ENCODE measurements at places on chromosomes 12 and 14. TPM values are rescaled to one million over a fixed set of nuclear protein-coding genes. Genes with fewer than 3 reads are reported as not detected.
A peak's percentile ranks its signal among the peaks of the same experiment; 100 is the strongest.

Gene DEPDC4
- 1.3 TPM for total RNA-seq

Gene SLC39A5
- not detected for total RNA-seq

Gene KRT74
- total RNA-seq: not detected

Gene MRPL52
- total RNA-seq: 22.7 TPM

Gene PLXNC1
- total RNA-seq: 7.5 TPM

Gene NXPH4
- total RNA-seq: not detected

- H3K36me3 ChIP-seq: no peaks in the 10 kb centered on the region
- DNase-seq: no peak
- H3K27ac ChIP-seq: no peak overlapping the region
- H3K4me1 ChIP-seq: no peaks in the 10 kb centered on the region
- no peaks in the 10 kb centered on the region for H3K27me3 ChIP-seq
- no peak overlapping the region for H3K4me3 ChIP-seq
Observed at GRCh38 chr12:97940629-97941028, 478.0 kb downstream of the RMST start.

DNA sequence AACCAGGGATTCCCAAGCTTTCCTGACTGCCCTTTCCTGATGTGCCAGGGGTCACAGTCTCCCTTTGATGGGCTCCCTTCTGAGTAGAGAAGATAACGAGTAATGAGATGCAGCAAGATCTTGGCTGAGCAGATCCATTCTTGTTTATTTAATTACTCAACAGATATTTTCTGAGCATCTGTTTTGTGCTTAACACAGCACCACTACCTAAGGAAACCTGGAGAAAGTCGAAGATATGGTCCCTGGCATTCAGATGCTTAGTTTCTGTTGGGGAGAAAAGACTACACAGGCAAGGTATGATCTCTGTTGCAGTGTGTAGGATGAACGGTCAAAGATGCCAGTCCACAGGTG, 3.9 kb downstream of the AJUBA start:
- no peak overlapping the region for H3K4me3 ChIP-seq
- H3K36me3 ChIP-seq: no peaks in the 10 kb centered on the region
- peaks cover 5% of the 10 kb centered on the region for H3K4me1 ChIP-seq
- peaks cover 3% of the 10 kb centered on the region for H3K27me3 ChIP-seq

- no peaks in the 10 kb centered on the region for H3K4me1 ChIP-seq
- H3K36me3 ChIP-seq: no peaks in the 10 kb centered on the region
- no peak overlapping the region for H3K27ac ChIP-seq
Observed at GRCh38 chr12:129831294-129831693, 72.5 kb downstream of the TMEM132D start.

DNA sequence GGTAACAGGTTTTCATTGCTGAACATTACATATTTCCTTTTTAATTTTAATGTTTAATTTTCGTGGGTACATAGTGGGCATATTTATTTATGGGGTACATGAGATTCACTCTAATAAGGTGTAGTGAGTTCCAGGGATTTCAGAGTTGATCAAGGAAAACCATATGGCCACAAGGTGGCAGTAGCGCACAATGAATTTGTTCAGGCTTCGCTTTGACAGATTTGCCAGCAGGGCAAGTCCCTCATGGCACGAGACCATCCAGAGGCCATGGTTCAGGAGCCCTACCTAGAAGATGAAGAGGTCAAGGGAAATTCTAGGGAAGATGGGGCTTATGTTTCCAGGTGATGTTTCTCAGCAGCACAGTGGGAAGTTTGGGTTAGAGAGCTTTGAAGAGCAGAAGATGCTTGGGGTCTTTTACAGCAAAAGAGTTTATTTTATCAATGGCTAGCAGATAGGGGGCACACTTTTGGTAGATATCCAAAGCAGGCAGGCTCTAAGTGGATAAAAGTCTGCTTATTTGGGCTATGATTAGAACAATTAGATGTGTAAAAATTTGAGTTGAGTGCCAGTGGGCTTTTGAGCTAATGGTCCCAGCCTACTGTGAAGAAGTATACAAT, 1004.4 kb downstream of the AACS start:
- no peaks in the 10 kb centered on the region for H3K27me3 ChIP-seq
- no peak overlapping the region for H3K27ac ChIP-seq
- no peaks in the 10 kb centered on the region for H3K4me1 ChIP-seq
- no peak overlapping the region for H3K4me3 ChIP-seq

GRCh38 chr14:64502887-64503433, 678 bp downstream of the ZBTB25 start:
- H3K27me3 ChIP-seq: no peaks in the 10 kb centered on the region
- no peak for DNase-seq
- no peaks in the 10 kb centered on the region for H3K4me1 ChIP-seq
- peak overlapping the region; percentile 79 for H3K4me3 ChIP-seq
- no peaks in the 10 kb centered on the region for H3K36me3 ChIP-seq

DNA sequence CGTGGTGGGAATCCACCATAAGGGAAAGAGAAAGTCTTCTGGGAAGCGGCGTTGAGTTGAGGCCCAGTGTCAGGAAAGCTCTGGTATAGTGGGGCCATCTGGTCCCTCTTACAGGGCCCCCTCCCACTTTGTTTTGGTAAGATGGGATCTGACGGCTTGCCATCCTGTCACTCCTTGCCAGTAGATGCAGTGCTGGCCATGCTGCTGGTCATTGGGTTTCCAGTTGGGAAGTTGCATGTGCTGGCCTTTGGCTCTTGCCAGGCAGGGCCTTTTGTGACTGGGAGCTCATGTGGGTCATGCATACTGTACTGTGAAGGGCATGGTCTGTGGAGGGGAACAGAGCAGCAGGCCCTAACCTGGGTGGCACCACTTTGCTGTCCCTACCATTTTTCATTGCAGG, 3.8 kb downstream of the TRAF3 start:
- peaks cover 5% of the 10 kb centered on the region for H3K4me1 ChIP-seq
- no peak overlapping the region for H3K4me3 ChIP-seq
- no peak for DNase-seq
- no peak overlapping the region for H3K27ac ChIP-seq
- H3K36me3 ChIP-seq: no peaks in the 10 kb centered on the region

DNA sequence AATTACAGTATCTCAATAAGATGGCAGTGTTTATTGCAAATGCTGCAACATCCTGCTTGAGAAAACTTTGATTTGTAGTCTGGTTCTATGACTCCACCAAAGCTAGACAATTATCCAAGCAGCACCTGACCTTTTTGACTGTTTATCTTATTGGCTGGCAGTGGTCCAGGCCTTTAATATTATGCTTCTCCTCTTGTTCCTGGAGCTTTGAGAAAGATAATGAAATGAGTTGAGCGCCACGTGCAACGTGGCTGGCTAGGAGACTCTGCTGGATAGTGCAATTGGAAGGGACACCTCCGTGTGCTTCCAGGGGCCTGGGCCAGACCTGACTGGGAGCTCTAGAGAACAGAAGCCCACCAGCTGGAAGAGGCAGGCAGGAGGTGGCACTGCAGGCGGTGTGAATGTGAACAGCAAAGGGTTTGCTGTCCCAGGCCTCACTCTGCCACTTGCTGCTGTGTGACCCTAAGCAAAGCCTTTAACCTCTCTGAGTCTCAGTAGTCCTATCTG, 349.3 kb downstream of the CACNA1C start:
- no peaks in the 10 kb centered on the region for H3K27me3 ChIP-seq
- no peak overlapping the region for H3K27ac ChIP-seq
- H3K36me3 ChIP-seq: no peaks in the 10 kb centered on the region
- DNase-seq: no peak
- no peak overlapping the region for H3K4me3 ChIP-seq
- peaks cover 8% of the 10 kb centered on the region for H3K4me1 ChIP-seq

DNA sequence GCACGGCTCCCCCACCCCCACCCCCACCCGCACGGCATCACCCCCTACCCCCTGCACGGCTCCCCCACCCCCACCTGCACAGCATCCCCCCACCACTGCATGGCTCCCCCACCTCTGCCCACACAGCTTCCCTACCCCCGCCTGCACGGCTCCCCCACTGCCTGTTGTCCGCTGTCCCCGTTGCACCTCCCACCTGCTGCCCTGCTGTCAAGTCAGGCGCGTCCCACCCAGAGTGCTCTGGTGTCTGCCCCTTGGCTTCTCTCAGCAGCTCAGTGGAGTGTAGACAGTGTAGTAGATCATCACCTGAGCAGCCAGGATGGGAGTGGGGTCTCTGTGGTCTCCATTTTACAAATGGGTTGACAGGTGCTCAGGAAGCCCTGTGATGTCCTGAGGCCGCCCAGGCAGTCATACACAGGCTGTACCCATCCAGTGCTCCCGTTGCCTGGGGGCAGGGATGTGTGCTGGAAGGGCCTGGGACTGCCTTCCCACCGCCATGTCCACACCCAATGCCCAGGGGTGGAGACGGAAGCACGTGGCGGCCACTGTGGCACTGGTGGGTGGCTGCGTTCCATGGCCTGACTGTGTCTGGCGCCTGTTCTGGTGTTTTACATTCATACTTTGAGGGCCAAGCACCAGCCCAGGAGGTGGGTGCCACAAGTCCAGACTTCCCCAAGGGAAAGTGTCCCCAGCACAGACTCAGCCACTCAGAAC, 32.5 kb downstream of the PACS2 start:
- H3K36me3 ChIP-seq: no peaks in the 10 kb centered on the region
- H3K27ac ChIP-seq: no peak overlapping the region
- H3K4me3 ChIP-seq: no peak overlapping the region
- no peaks in the 10 kb centered on the region for H3K27me3 ChIP-seq

Data from breast epithelium (tissue), 4 donors.